ENCODE measurements at places on chromosomes 1 and 21.

- DNase-seq: no peak
Observed at GRCh38 chr1:77279929-77280328, 1.9 kb upstream of the AK5 start.

GRCh38 chr1:40438391-40439015, 11.8 kb upstream of the ZFP69B start:
- DNase-seq: peak; percentile 14

DNA sequence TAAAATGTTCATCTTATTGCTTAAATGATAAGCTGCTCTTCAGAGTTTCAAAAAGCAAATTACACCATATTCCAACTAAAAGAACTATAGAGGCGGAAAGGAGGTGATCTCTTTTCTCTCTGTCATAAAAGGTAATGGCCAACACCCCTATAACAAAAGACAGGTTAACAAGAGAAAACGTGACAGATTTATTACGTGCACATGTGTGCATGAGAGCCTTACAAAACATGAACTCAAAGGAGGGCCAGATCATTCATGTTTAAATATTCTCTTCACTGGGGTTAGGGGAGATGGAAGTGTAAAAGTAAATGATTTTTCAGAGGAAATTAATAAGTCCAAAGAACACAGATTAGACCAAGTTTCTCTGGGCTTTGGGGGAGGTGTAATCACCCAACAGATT, 26.5 kb upstream of the FMO2 start:
- no peak for DNase-seq

DNA sequence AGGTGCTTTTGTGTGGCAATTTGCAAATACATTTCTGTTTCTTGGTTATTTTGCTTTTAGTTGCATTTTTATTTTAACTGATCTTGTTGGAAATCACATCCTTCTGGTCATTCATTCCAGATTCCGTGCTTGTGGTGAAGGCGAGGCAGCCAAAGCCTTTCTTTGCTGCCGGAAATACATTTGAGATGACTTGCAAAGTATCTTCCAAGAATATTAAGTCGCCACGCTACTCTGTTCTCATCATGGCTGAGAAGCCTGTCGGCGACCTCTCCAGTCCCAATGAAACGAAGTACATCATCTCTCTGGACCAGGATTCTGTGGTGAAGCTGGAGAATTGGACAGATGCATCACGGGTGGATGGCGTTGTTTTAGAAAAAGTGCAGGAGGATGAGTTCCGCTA, 34.8 kb upstream of the CD101 start:
- DNase-seq: no peak

GRCh38 chr1:91712393-91712792, 173.6 kb downstream of the TGFBR3 start:
- no peak for DNase-seq

- DNase-seq: no peak
Observed at GRCh38 chr1:236619398-236619797, 15.1 kb upstream of the HEATR1 start.

DNA sequence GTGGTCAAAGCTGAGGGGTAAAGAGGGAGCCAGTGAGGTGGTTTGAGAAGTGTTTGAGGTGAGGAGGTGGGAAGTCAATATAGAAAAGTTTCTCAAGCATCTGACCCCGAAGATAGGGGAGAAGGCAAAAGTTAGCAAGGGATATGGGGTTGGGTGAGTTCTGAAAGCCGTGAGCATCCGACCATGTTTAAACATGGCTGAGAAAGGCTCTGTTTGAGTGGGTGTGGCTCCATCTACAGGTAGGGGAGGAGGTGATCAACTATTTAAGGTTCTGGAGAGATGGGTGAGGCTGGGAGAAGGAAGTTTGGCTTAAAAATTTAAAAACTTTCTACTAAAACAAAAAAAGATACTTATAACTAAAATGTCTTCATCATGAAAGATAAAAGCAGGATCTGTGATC, 273.8 kb downstream of the KCNJ6 start:
- no peak for DNase-seq

DNA sequence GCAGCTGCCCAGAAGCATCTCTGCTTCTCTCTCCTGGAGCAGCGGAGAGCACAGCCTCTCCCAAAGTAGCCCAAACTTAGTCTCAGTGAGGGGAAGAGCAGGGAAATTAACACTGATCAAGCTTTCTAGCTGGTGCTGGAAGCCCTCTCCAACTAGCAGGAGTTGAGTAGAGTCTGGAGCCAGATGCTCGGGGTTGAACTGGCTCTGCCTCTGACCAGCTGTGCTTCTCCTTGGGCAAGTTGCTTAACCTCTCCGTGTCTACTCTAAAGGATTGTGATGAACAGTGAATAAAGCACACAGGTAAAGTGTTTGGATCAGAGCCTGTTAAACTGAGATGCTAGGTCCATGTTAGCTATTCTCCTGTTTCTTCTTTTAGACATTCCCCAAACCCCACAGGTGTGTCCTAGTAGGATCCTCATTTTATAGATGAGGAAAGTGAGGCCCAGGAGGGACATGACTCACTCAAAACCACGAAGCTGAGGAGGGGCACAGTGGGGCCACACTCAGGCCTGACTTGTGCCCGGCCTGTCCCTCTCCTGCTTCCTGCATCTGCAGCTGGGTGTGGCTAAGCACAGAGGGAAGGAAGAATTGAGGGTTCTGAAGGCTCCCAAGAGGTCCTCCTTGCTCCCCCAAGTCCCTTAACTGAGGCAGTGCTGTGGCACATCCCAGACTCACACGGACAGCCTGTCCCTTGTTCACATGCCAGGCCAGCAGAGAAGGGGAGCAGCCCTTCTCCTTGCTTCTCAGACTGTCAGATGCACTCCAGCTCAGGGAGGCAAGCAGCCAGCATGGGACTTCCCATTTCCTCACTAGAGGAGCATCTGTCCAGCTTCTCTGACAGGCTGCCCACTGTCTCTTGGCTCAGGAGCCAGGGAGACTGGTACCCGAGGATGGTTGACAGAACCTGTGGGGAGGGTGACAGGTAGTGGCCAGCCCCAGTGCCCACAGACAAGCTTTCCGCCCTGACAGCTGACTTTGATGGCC, 152.0 kb upstream of the IGSF21 start:
- no peak for DNase-seq

DNA sequence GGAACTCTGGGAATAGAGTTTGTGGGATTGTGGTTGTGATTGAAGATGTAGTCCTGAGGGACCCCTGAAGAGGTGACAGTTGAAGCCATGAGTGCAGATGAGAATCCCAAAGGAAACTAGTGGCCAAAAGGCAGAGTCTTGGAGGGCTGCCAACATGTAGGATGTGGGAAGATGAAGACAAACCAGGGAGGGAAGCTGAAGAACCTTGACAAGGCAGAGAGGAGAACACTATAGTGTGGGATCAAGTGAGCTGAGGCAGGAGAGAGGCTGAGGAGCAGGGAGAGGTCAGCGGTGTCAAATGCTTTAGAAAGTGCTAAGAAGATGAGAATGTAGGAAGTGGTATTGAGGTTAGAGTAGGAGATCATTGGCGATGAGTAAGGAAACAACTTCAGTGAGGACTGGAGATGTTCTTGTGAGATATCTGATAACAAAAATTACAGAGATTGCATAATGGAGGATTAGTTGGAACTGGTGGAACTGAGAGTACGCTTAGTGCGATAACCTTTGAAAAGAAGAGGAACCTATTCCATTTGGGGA, 88.5 kb upstream of the VCAM1 start:
- peak; percentile 13 for DNase-seq

DNA sequence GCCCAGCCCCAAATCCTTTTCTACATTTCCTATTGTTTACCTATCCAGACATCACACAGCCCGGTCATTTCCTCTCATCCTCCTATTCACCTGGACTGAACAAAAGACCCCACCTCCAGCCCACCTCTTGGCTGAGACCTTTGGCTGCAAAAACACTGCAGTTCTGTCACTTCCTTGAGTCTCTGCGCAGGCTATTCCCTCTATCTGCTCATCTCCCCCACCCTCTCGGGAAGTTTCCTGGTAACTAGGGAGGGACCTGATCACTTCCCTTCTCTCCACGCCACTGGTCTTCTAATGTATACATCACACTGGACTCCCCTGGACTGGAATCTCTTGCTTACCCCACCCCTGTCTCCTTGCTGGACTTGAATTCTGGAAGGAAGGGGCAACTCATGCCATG, 5.3 kb downstream of the HTR1D start:
- DNase-seq: no peak

GRCh38 chr1:21280482-21280881, 9.8 kb downstream of the ECE1 start:
- DNase-seq: no peak

DNA sequence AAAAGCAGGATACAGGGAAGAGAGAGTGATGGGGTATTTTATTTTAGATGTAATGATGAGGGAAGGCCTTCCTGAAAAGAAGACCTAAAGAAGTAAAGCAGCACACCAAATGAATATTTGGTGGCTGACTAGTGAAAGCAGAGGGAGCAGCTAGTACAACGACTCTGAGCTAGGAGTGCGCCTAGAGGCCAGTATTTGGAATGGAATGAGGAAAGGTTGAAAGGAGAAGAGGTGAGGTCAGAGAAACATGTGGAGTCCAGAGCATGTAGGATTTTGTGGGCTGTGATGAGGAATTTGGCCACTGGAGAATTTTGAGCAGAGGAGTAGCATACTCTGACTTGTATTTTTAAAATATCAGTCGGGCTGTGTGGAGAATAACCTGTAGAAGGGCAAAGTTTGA, 11.8 kb upstream of the RPL5 start:
- no peak for DNase-seq
